ENCODE measurements at places on chromosomes 7 and 10.

DNA sequence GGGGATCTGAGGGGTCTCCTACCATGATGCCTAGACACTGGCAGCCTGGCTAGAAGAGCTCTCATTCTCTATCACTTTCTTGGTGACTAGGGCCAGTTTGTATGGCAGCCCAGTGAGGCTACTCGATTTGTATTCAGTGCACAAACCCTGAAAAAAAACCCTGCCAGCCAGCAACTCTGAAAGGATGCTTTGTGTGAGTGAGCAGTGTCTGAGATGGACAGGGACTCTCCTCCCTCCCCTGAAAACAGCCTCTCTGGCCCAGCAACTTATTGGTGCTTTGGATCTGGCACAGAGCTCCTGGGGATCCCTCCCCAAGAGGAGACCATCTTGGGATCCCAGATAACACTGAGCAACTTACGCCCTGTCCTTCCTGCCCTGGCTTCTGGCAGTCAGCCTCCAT is 10.8 kb upstream of the LRRC4 start:
- DNase-seq: no peak

DNA sequence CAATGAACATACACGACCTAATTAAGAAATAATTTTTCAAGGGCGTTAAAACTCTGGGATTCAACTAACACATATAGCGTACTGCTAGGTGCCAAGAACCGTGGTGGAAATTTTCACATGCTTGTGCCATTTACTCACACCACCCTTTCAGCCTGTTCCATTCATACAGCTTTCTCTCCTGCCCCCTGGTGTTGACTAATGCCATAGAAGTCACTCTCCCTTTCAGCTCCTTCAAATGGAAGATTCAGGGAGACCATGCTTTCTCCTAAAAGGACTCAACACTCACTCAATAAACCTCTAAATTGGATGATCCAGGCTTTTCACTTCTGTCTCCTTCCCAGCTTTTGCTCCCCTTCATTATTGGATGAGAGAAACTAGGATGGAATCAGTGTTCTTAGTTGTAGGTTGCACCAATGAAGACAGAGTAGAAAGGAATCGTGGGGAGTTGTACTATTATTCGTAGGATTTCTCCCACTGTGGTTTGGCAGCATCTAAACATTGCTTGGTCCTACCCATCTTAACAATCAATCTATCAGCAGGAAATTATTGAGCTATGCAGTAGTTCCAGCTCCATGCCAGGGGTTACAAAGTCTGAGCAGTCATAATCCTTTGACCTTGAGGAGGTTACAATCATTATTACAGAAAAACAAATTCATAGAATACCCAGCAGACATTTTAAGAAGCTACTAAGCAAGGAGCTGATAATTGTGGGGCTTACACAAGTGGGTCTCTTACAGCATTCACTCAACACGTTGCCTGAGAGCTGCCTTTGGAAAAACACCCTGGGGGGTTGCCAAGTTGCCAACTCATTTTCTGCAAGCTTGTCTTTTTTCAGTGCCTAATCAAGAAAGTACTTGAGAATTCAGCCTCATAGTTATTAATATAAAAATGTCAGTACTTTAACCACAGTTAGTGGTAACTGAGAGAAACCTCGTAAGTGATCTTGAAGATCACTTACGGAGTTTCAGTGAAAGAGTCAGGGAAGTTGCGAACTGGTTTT is 2.8 kb upstream of the PPP1R3C start:
- no peak for DNase-seq

DNA sequence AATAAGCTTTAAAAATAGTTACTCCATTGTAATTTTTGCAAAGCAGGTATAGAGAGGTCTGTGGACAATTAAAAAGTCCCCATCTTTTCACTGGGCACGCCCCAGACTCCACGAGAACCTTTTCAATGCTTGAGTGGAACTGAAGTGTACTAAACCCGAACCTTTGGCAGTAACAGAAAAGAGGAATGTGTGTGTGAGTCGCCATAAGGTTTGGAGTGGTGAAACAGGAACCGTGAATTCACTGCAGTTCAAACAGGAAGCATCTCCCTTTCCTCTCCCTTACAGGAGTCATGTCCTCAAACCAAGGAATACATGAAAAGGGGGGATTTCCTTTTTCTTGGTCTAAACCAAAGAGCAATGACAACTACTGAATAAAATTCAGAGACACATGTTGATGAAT is 23.2 kb downstream of the NDUFB2 start:
- DNase-seq: no peak

GRCh38 chr7:101857358-101857811 is 40.0 kb downstream of the CUX1 start:
- no peak for DNase-seq

DNA sequence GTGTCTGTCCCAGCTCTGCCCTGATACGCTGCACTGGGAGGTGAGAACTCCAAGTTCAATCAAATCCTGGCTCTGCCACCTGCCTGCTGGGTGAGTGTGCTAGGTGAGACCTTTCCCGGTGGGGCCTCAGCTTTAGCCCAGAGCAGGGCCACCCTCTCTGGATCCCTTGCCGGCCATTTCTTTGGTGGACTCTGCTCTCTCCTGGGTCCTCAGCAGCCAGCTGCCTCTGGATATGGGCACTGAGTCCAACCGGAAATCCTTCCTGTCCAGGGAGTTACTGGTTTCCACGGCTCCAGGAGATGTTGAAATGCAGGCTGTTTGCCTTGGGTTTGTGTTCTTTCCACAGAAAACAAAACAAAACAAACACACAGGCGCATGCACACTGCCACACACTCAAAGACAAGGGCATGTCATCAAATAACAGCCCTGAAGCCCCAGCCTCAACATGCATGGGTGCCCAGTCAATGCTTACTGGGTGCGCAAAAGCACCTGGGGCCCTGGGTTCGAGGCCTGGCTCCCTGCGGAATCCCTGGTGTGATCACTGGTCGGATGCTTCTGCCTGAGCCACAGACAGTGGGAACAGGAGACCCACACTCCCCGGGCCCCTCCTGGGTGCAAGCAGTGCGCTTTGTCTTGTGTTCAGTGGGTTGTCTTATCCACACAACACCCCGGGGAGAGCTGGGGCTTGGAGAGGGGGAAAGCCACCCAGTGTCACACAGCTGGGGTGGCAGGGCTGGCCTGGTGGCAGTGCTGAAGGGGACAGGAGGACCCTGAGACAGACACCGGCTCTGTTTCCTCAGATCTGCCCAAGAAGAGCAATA is 33.1 kb downstream of the PPIF start:
- no peak for DNase-seq

GRCh38 chr10:104806801-104807200 is 165.7 kb downstream of the SORCS3 start:
- DNase-seq: no peak

DNA sequence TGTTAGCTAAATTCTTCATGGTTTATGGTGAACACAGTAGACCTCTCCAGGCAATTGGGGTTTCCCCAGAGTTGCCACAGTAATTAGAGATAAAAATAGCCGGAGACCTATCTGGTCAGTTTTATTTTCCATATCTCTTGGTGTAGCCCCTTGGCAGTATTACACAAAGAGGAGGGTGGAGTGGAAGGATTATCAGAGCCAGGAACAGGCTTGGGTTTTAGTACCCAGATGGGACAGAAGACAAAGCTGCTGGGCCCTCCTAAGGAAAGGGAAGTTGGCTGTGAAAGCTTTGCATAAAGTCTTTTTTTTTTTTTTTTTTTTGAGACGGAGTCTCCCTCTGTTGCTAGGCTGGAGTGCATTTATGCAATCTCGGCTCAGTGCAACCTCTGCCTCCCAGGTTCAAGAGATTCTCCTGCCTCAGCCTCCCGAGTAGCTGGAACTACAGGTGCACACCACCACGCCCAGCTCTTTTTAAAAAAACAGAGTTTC is 9.7 kb downstream of the ZSCAN21 start:
- DNase-seq: no peak

DNA sequence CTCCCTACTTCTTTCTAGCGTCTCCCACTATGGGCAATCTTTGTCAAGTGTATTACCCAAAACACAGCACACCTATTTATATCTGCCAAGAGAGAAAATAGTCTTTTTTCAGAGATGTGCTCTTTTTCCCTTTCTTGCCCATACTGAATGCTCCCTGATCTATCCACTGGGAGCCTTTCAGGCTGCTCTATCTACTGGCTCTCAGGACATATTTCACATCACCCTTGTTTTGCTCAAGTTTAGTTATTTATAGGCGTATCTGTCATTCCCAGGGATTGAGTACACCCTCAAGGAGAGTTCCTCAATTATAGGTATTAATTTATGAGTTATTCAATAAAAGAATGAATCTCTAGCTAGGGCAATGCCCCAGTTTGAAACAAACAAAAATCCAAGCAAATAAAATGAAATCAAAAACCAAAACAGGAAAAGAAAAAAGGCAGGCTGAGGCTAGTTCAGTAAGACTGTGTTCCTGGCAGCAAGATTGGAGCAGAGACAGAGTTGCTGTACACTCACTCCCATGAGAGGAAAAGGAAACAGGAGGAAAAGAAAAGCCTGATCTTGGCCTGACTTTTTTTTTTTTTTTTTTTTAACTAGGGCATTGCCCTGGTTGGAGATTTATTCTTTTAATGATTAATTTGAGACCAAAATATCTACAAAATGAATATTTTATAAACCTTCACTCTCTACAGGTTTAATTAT is 665.9 kb upstream of the PCDH15 start:
- DNase-seq: no peak

GRCh38 chr10:121792198-121792597 is 135.6 kb downstream of the ATE1 start:
- DNase-seq: no peak

- no peak for DNase-seq
Observed at GRCh38 chr10:115944538-115944937, 328.5 kb downstream of the GFRA1 start.

GRCh38 chr7:44978511-44979366 is at the start of gene MYO1G:
TSS of gene MYO1G (minus strand) at chr7:44979015. CDS start at chr7:44978961, 54 bp downstream.
- no peak for DNase-seq

DNA sequence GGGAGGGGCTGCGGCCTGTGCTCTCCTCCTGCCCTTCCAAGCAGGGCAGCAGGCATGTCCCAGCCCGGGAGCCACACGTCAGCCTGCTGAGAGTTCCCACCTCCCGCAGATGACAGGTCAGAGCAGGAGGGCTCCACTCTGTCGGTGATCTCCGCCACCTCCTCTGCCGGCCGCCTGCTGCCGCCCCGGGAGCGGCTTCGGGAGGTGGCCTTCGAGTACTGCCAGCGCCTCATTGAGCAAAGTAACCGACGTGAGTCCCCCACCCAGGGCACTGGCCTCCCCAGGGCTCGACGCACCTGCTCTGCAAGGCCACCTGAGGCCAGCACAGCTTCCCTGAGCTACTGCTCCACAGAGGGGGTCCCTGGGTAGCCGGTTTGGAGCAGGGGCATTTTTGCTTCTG is 9.4 kb downstream of the AP5Z1 start:
- DNase-seq: no peak

DNA sequence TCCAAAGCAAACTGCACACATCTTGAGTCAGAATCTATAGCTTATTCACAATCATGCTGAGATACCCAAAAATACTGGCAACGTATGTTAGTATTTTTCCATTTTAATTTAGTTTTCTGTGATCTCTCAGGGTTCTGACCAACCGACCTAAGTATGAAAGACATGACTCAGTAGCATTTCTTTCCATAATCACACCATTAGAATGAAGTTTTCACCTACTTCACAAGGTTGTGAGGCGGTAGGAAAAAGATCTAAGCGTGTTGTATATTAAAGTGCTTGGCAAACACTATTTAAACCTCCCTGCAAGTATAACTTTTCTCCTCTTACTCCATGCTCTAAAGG is 49.1 kb downstream of the PLCE1 start:
- no peak for DNase-seq

GRCh38 chr10:112834751-112835181 is 115.3 kb upstream of the TCF7L2 start:
- DNase-seq: no peak

GRCh38 chr10:14571866-14572507 is 202.7 kb downstream of the FAM107B start:
- DNase-seq: no peak

- DNase-seq: no peak
Observed at GRCh38 chr10:71437537-71438092, 40.9 kb downstream of the CDH23 start.

GRCh38 chr7:151518105-151518946 is 1.4 kb downstream of the RHEB start:
- DNase-seq: no peak

- DNase-seq: no peak
Observed at GRCh38 chr10:76115471-76116155, 684.2 kb downstream of the LRMDA start.

DNA sequence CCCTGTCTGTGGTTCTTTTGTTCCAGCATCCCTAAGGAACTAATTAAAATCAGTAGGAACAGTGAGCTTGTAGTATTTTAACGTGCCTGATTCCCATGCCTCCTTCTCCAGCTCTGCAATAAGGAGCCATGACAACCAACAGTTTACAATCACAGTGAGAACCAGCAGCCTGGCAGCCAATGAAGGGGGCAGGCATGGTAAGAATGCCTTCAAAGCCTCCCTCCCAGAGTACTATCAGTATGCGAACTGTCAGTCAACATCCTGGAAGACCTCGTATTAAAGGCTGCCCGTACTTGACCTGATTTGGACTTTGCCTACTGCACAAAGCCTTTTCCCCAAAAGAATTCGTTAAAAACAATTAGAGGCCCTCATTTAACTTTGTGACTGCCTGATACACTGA is 7.7 kb downstream of the ZPBP start:
- DNase-seq: no peak

- DNase-seq: no peak
Observed at GRCh38 chr10:121085367-121085766, 234.2 kb downstream of the WDR11 start.

DNA sequence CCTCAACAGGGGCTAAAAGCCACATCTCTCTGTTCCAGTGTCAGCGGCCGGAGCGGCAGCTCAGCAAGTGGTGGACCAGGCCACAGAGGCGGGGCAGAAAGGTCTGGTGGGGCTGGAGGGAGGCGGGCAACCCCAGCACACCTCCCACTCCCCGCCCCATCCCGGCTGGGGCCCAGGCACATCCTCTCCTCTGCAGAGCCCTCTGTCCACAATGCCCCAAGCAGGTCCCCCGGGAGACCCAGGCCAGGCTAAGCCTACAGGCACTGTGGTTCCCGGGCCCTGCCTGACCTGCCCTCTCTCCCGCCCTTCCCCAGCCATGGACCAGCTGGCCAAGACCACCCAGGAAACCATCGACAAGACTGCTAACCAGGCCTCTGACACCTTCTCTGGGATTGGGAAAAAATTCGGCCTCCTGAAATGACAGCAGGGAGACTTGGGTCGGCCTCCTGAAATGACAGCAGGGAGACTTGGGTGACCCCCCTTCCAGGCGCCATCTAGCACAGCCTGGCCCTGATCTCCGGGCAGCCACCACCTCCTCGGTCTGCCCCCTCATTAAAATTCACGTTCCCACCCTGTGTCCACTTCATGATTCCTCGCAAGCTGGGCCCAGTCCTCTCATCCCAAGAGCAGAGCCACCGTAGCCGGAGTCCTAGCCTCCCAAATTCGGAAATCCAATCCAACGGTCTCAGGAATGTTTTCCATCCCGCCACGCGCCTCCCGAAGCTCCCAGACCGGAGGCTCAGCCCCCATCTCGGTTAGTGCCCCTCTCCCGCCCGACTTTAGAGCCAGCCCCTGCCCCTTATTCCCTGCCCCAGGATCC is 2.1 kb downstream of the ADIRF start:
- DNase-seq: no peak

Data from smooth muscle cell of the brain vasculature (primary cell).